ENCODE measurements at places on chromosomes 12 and 14. TPM values are rescaled to one million over a fixed set of nuclear protein-coding genes. Genes with fewer than 3 reads are reported as not detected.
A peak's percentile ranks its signal among the peaks of the same experiment; 100 is the strongest.

Gene RDH16
- not detected for total RNA-seq

Gene TRIM9
- 0.31 TPM for total RNA-seq

Gene NAV3
- not detected for total RNA-seq

Gene TTC6
- not detected for total RNA-seq

Gene NUP37
- total RNA-seq = 117 TPM

Gene PRICKLE1
- total RNA-seq = 7.4 TPM

Gene BIN2
- not detected for total RNA-seq

Gene HOXC6
- 4.1 TPM for total RNA-seq

Gene KRT5
- total RNA-seq = not detected

Gene EPYC
- not detected for total RNA-seq

Gene CIROP
- total RNA-seq = not detected

Gene TPPP2
- not detected for total RNA-seq

Gene SLC38A4
- total RNA-seq = 0.03 TPM

Gene TSPAN8
- not detected for total RNA-seq

DNA sequence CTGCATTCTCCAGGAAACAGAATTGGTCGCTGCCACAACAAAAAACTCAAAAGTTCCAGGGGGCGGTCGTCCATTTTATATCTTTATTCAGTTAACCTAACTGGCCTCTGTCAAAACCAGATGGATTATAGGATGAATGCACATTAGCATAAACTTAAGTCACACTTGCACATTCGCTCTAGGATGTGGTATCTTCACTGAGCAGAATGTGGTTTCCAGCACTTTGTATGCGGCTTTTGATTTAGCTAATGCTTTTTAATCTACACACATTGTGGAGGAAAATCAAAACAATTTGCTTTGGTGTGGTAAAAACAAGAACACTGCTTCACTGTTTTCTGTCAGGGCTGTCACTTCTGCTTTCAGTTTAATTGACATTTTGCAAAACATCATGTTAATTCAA lies 4.5 kb downstream of the TAS2R50 start:
- DNase-seq = no peak

DNA sequence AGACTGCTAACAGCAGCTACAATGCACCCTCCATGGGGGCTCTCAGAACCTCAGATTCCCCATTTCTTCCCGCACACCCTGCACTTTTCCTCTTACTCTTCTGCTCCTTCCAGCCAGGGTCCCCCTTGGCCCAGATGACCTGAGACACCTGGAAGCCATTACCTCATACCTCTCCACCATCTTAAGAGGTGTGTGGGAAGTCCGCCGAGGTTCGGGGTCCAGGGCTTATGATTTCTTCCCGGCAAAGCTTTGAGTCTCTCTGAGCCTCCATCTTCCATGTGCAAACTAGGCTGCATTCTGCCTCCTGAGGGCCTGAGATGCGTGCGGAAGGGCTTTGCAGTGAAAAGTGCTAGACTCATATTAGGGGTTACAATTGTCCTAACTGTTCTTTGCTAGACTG lies 5.3 kb downstream of the GSC start:
- no peak for DNase-seq

GRCh38 chr14:39621223-39621622 lies 189.0 kb upstream of the FBXO33 start:
- DNase-seq = no peak

DNA sequence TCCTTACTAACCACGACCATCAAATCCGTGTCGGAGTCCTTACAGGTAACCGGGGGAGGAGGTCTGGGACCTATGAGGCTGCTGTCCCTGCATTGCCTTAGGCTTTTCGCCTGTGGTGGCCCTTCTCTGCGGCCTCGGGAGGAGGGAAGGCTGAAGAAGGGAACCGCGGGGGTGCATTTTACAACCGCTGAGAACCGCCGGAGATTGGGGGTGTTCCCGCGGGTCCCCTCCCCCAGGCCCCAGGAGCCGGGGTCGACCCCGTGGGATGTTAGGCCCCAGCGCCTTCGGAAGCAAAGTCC lies 549 bp downstream of the GPHN start:
- no peak for DNase-seq

GRCh38 chr14:69850736-69851112 lies 28.5 kb upstream of the SMOC1 start:
- DNase-seq = no peak

DNA sequence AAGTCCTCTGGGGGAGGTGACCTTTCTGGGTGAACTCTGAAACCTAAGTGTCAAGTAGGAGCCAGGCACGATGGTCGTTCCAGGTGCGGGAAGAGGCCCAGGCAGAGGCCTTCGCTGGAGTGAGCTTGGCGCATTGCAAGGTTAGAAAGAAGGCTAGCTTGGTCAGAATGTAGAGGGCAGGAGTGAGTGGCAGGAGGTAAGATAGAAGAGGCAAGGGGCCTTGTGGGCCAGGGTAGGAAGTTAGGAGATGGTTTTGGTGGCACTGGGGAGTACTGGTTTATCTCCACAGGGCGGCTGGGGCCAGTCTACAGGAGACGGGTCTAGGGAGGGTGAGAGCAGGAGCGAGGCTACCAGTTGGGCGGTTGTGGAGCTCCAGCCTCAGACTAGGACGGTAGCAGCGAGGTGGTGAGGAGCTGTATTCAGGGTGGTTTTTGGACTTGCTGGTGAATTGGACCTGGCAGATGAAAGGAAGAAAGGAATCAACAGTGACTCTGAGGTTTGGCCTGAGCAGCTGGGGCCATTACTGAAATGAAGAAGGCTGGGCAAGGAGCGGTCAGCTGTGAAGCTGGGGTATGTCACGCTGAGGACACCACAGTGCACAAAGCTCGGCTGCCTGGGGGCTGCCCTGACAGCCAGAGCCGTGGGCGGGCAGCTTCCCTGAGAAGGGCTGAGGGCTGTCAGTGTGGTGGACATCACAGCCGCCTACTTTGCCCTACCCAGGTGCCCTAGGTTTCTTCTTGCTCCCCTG lies 9.0 kb downstream of the MLXIP start:
- no peak for DNase-seq

GRCh38 chr12:93684716-93685115 lies 7.5 kb downstream of the CRADD start:
- no peak for DNase-seq

GRCh38 chr12:51601241-51601640 lies 10.2 kb downstream of the SCN8A start:
- DNase-seq = peak; percentile 19

DNA sequence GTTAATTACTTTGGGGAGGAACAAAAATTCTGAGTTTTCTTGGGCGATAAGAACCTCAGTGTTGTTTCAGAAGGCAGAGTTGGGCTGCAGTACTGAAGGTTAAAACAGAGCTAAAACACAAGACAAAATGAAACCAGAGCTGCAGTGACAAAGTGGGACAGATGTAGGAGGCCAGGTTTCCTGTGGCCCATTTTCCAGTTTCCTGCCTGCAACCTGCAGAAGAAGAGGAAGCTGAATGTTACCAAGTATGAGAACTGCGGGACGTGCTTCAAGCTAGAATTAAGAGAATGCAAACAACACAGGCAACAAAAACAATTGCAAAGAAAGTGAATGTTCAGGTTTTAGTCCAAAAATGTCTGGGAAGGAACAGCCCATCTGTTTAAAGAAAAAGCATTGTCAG lies 17.8 kb downstream of the ELK3 start:
- DNase-seq = peak; percentile 72

- no peak for DNase-seq
Observed at GRCh38 chr12:25025260-25025659, 76.4 kb upstream of the BCAT1 start.

- DNase-seq = no peak
Observed at GRCh38 chr12:85821759-85822158, 14.4 kb downstream of the RASSF9 start.

- DNase-seq = no peak
Observed at GRCh38 chr12:31018106-31018789, 55.4 kb upstream of the DDX11 start.

DNA sequence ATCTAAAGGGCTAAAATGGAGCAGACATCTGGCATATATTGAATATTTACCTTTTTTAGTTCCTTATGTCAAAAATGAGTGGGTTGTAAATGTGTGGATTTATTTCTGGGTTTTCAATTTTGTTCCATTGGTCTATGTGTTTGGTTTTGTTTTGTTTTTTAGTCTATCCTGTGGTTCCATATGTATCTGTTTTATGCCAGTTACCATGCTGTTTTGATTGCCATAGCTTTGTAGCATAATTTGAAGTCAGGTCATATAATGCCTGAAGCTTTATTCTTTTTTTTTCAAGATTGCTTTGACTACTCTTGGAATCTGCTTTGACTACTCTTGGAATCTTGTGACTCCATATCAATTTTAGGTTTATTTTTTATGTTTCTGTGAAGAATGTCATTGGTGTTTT lies 133.2 kb downstream of the MIPOL1 start:
- no peak for DNase-seq

GRCh38 chr14:77343662-77344061 lies 22.8 kb downstream of the GSTZ1 start:
- no peak for DNase-seq

DNA sequence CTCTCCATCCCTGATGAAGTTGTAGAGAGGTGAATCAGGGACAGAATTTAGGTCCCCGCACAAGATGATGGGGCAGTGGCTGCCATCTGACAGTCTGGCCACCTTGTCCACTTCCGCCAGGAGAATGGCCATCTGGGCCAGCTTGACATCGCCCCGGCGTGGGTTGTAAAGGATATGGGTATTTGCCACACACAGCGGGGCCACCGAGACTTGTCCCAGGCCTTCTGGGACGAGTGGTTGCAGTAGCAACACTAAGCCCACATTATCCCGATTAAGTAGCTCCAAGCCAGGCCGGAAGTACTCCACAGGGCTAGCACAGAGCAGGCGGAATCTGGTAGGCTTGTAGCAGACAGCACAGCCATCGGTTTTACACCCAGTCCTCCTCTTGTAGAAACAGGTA lies 6.2 kb downstream of the ANGEL1 start:
- DNase-seq = peak; percentile 82

- DNase-seq = no peak
Observed at GRCh38 chr12:93632383-93632782, 44.8 kb upstream of the CRADD start.

GRCh38 chr14:32507029-32507984 lies 178.2 kb downstream of the AKAP6 start:
- no peak for DNase-seq

DNA sequence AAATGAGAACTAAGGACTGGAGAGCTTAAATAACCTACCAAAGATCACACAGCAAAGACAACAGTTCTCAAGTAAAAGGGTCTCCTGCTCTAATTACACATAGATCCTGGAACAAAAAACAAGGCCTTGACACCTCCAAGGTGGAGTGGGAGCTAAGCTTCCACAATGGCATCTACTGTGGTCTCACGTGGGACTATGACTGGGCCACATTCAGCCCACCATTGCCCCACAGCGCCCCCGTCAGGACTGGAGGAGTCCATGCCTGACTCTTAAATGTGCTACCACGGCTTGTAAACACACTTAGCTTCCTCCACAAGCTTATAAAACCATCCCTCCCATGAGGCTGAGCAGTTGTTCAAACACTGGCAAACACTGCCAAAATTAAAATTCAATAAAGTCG lies 88.5 kb downstream of the GCH1 start:
- DNase-seq = no peak

GRCh38 chr14:92917041-92917940 lies 5.7 kb upstream of the CHGA start:
- no peak for DNase-seq

- no peak for DNase-seq
Observed at GRCh38 chr12:113996026-113996425, 29.9 kb upstream of the RBM19 start.

DNA sequence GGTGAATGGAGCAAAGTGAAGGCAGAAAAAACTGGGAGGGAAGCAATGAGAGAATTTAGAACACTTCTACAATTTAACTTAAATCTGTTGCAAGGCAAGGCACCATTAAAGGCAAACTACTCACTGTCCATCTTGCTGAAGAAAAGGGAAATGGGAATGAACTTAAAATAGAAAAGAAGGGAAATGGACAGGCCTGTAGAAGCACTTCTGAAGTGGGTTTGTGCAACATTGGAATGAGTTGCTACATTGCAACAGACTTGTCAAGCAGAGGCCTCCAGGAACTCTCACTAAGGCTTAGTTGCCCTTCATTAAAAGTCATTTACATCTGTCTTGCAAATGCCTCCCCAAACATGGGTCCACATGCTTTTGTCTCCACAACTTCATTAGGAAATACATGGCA lies 13.7 kb upstream of the OR10AD1 start:
- DNase-seq = no peak

DNA sequence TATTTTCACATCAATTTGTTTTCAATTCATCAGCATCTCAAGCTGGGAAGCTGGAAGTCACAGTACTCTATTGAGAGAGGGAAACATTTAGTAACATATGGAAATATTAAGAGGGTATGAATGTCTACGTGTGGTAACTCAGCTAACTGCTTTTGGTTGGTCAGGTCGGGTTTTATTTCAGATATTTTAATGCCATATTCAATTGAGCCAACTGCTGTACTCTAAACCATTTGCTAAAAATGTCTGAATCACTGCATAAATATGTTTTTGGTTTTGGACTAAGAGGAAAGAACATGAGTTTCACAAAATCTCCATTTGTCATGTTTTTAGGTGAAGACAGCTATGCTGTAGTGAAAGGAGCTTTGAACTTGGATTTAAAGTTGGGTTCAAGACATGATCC lies 18.9 kb upstream of the PPFIBP1 start:
- no peak for DNase-seq

- DNase-seq = no peak
Observed at GRCh38 chr14:95518045-95518751, 1.7 kb upstream of the SYNE3 start.

GRCh38 chr12:106446419-106447092 lies 89.0 kb downstream of the POLR3B start:
- DNase-seq = peak; percentile 4

- no peak for DNase-seq
Observed at GRCh38 chr14:29926228-29926627, 1.4 kb downstream of the PRKD1 start.
